Cerebellum (tissue), 4 donors: ENCODE measurements at places on chromosomes 7 and 10. TPM values are rescaled to one million over a fixed set of nuclear protein-coding genes. Genes with fewer than 3 reads are reported as not detected.

GRCh38 chr7:98669329-98670000 is 52.4 kb downstream of the NPTX2 start:
- peak; percentile 82 for DNase-seq

- no peak for DNase-seq
Measured at GRCh38 chr10:7794251-7795026, 6.5 kb downstream of the ATP5F1C start.

DNA sequence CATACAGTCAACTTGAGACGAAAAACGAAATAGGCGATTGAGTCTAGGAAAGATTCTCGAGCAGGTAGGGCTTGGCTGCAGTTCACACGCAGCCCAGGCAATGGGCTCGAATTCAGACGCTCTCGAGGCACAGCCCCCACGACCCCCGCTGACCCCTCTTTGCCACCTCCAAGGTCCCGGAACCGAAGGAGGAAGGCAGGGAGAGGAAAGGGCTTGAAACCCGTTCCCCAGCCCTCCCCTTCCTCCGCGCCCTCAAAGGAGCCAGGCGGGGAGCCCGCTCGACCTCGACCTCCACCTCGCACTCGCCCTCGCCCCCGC is 441 bp downstream of the CCDC186 start:
- DNase-seq: peak; percentile 17

DNA sequence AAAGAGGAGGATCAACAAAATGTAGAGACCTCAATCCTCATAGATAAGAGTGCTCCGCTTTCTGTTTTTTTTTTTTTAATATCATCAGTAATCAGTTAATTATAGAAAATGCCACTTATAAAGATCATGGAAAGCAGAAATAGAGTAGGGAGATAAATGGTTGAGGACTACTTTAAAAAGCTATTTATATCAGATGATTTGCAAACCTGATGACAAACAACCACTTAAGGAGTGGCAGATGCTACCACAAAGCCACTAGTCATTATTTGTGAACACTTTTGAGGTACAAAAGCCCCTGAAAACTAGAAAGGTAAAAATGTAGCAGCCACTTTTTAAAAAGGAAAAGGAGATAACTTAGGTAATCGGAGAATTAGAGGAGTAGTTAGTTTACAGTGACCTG is 99.0 kb upstream of the CYP26C1 start:
- DNase-seq: no peak

DNA sequence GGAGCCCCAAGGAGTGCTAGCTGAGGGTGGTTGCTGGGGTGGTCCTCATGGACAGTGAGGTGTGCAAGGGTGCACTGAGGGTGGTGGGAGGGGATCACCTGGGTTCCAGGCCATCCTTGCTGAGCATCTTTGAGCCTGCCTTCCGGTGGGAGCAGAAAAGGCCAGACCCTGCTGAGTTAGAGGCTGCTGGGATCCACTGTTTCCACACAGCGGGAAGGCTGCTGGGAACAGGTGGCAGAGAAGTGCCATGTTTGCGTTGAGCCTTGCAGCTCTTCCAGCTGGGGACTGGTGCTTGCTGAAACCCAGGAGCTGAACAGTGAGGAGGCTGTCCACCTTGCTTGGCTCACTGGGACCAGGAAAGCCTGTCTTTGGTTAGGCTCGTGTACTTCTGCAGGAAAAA is 34.9 kb downstream of the PRF1 start:
- DNase-seq: no peak

DNA sequence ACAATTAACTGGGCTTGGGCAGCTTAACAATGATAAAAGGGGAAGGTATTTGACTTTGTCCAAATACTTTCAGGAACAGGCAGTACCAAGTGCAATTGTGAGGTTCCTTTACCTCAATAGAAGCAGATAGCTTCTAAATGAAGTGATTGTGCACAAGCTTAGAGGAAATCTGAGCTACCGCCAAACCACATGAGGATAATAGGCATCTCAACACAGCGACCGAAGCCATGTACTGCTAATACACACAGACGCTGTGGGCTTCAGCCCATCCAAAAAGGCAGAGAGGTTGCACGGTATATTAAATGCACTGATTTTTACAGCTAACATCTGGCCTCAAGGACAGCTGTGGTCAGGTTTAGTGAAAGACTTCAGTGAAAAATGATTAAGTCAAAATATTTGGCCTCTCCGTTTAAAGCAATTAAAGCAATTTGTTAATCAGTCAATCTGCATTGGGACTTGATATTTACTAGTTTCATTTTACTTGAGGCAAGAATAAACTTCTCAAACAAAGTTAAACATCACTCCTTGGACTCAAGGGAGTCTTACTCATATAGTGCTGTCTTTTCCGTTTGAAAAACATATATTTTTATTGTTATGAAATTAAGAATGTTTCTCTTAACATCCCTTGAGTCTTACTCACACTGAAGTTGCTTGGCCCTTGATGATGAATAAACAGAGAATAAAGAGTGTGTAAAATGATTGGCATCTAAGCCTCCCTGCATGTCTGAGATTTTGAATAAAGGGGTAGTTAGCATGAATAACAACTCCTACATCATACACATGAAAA is 306.3 kb downstream of the C7orf25 start:
- no peak for DNase-seq

- DNase-seq: no peak
Measured at GRCh38 chr7:86991771-86992191, 67.7 kb downstream of the ELAPOR2 start.

DNA sequence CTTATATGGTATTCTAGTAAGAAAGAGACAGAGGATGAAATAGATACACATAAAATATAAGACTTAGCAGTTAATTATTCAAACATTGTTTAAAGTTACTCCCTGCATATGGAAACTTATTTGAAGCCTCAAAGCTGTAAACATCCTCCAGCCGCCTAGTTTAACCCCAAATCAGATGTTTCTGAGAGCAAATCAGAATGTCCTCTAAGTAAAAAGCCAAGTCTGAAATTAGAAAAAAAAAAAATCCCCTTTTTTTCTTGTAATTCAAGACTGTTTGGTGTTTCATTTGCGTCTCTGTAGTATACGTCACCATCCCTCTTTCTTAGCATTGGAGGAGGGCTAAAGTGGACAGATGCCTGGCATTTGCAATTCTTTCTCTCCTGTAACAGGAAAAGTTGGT is 46.4 kb downstream of the TMEM26 start:
- DNase-seq: no peak

- DNase-seq: no peak
Measured at GRCh38 chr7:111873963-111874690, 311.8 kb upstream of the IMMP2L start.

DNA sequence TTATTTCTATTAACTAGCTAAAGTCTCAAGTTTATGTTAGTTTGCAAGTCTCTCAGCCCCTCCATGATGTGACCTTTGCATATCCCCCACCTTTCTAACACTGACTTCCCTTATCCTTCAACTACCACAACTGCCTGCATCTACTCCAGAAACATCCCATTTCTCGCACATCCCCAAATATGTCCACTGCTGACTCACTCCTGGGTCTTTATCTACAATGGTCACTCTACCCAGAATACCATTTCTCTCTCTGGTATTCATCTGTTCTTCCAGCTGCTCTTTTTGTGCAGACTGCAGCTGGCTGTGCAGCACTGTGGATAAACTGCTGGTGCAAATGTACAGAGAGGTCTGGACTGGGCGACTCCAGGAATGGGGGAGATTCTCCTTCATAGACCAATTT is 32.7 kb upstream of the PRSS1 start:
- no peak for DNase-seq

- DNase-seq: no peak
Measured at GRCh38 chr7:44050915-44051560, 6.5 kb downstream of the DBNL start.

DNA sequence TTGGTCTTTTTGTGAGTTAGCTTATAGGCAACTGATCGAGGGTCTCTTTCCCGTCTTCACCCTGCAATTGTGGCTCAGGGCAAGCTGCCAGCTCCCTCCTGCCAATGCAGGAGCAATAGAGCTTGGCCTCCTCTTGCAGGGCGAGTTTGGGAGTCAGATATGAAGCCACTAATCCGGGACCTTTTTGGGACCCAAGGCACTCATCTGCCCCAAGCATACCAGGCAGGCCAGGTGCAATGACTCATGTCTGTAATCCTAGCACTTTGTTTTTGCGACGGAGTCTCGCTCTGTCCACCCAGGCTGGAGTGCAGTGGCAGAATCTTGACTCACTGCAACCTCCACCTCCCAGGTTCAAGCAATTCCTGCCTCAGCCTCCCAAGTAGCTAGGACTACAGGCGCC is 21.1 kb downstream of the LIMK1 start:
- DNase-seq: no peak

- DNase-seq: no peak
Measured at GRCh38 chr10:683448-684071, 5.9 kb downstream of the DIP2C start.

GRCh38 chr7:45955286-45955685 is 34.2 kb upstream of the IGFBP3 start:
- no peak for DNase-seq

GIMAP2 gene
- total RNA-seq: 3.1 TPM

GIMAP4 gene
- 6.4 TPM for total RNA-seq
